ENCODE measurements at places on chromosomes 4 and X. TPM values are rescaled to one million over a fixed set of nuclear protein-coding genes. Genes with fewer than 3 reads are reported as not detected.

The VCX gene
- total RNA-seq = not detected

The ADH1C gene
- 0.33 TPM for total RNA-seq

The ABCG2 gene
- total RNA-seq = 1.4 TPM

DNA sequence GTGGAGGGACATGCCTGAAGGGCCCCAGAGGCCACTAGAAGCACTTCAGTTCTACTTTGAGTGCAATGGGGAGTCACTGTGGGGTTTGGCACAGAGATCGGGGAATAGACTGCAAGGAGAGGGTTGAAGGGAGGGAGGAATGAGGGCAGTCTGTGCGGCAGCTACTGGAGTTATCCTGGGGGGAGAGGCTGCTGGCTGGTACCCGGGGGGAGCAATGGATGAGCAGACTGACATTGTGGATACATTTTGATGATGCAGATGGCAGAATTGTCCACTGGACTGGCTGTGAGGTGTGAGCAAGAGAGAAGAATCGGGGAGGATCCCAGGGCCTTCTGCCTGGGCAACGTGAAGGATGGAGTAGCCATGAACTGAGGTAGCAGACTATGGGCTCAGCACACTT, 2.8 kb upstream of the MAMLD1 start:
- no peak for DNase-seq
- peaks cover 11% of the 10 kb centered on the region for H3K4me1 ChIP-seq
- H3K27ac ChIP-seq = no peak overlapping the region
- no peak overlapping the region for H3K4me3 ChIP-seq
- no peaks in the 10 kb centered on the region for H3K36me3 ChIP-seq

GRCh38 chrX:74680836-74681235, 66.4 kb upstream of the RLIM start:
- no peaks in the 10 kb centered on the region for H3K36me3 ChIP-seq
- no peaks in the 10 kb centered on the region for H3K4me1 ChIP-seq

- peak overlapping the region; percentile 21 for H3K4me3 ChIP-seq
- no peak overlapping the region for H3K27ac ChIP-seq
- DNase-seq = no peak
- H3K4me1 ChIP-seq = peaks cover 6% of the 10 kb centered on the region
Measured at GRCh38 chr4:3047464-3048286, 26.7 kb downstream of the HTT-AS start.

DNA sequence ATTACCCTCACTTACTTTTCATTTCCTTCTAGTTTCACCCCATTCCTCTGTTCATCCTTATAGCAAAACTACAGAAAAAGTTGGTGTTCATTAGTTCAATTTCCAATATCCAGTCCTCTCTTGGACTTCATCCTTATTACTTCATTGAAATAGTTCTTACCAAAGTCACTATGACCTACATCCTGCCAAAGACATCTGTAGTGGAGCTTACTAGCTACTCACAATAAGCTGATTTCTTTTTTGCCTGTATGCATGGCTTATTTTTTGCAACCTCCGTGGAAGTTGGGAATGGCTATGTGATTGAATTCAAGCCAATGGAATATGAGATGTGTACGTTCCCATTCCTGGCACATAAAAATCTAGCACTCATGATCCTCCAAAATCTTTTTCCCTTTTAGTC, 4.6 kb upstream of the CDKL2 start:
- no peak for DNase-seq
- no peaks in the 10 kb centered on the region for H3K27me3 ChIP-seq
- H3K27ac ChIP-seq = no peak overlapping the region
- H3K4me1 ChIP-seq = peaks cover 9% of the 10 kb centered on the region

Data from thymus (tissue), 14 donors.